ENCODE measurements at places on chromosomes 3 and 15.
A peak's percentile ranks its signal among the peaks of the same experiment; 100 is the strongest.

- no peak for DNase-seq
Measured at GRCh38 chr3:195153653-195154052, 117.3 kb downstream of the XXYLT1 start.

DNA sequence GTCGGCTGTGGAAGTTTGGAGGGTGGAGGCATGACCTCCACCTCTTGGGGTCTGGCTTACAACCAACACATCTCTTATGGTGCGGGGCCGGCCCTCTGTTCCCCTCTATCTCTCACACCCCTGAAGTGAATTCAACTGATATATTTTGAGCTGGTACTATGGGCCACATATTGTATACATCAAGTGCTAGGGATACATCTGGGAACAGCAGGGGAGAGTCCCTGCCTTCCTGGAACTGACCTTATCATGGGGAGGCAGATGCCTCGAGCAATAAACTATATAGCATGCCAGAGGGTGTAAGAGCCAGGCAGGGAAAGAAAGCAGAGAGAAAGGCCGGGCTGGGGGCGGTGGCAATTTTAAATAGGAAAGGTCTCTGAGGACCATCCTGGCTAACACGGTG lies 60.4 kb upstream of the TRPM1 start:
- DNase-seq: no peak

GRCh38 chr3:194800002-194800401 lies 114.3 kb downstream of the FAM43A start:
- no peak for DNase-seq

DNA sequence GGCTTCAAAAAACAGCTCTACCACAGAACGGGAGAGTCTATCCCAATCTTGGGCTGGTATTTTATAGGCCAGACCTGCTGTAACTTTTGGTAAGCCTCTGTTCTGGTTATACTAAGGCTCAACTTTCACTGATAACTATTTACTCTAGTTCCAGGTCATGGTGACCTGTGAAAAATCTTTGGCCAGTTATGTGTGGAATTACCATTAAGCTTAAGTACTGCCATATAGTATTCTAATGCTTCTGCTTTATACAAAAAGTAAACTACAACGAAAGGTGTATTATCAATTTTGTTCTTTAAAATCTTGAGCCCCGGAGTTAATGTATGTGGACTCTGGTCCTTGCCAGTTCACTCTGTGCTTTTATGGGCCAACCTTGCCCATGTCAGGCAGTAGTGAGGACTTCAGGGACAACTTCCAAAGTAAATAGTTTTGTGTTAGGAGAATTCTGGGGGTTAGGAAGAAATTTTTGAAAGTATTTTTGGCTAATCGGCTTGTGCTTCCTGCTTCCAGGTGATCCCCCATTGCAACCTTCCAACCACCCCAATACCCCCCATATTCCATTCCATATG lies 6.4 kb downstream of the SIAH2 start:
- no peak for DNase-seq

DNA sequence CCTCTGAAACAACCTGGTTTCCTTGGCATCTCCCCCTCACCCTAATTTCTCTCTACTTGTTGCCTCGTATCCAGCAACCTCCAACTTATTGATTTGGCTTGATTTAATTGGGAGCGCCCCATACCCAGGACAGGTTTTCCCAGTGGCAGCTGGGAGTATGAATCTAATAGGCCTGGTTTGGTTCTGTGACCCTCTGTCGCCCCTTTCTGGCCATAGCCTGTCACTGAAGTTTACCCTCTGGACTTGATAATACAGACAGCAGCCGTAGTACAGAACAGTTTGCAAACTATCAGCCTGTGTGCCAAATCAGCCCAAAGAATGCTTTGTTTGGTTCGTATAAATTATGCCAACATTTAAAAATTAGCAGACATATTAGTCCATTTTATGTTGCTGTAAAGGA lies 525.1 kb upstream of the GOLIM4 start:
- DNase-seq: peak; percentile 4

DNA sequence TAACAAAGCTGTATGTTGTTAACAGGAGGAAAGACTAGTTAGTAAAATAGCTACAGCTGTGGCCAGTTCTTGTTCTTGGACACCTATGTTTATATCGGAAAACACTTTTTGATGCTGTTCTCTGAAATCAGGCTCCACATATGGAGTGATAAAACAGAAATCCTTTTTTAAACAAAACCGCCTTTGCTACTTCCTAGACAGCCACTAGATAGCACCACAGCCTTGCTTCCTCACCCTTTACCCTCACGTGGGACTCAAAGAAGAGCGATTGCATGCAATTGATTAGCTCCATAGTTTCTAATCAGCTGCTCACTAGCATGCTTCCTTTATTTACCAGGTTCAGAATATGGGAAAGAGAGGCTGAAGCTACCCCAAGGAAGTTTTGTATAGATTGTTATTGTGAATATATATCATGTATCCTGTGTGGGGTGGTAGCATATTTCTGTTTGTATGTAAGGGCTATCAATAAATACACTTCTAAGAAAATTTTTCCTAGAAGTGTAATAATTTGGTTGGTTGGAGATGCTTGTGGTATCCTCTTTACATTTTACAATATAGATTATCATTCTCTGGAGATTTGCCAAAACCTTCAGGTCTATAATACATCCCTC lies 4.3 kb upstream of the MTFMT start:
- no peak for DNase-seq

DNA sequence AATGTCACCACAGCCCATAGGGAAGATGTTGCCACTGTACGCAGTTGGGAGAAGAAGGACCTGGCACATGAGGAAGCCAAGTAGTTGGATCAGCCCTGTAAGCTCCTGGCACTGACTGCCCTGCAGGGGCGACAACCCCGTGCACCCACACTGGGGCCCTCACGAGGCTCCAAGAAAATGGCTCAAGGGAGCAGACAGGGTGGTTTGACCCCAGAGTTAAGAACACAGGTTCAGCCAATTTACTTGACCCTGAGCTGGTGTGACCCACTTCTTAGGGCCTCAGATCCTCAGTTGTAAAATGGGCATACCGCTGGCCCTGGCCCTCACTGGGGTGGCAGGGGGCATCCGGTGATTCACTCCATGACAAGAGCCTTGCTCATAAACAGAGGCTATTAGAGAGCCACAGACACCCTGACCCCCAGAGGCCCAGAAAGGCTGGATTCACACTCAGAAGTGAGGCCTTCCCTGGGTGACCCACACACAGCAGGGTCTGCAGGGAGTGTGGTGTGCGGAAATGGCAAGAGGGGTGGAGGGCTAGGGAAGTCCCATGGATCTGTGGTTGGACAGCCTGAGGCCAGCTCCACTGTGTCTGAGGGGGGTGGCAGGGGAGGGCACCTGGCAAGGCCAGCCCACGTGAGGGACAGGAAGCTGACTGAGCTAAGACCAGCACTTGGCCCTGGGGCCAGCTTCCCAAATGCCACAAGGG lies 1.7 kb upstream of the HHATL start:
- DNase-seq: no peak

DNA sequence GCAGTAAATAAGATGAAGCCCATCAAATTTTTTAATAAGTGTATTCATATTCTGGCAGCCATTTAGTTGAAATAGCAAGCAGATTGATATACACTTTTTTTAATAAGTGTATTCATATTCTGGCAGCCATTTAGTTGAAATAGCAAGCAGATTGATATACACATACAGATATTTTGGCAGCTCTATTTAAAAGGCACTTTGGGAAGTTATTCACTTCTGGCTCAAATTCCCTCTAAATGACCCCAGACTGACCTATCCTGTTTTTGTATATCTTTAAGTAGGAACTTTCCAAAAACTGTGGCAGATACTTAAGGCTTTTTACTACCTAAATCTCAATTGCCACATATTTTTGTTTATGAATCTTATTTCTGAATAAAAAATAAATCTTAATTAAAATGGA lies 122.3 kb downstream of the PLD1 start:
- no peak for DNase-seq

DNA sequence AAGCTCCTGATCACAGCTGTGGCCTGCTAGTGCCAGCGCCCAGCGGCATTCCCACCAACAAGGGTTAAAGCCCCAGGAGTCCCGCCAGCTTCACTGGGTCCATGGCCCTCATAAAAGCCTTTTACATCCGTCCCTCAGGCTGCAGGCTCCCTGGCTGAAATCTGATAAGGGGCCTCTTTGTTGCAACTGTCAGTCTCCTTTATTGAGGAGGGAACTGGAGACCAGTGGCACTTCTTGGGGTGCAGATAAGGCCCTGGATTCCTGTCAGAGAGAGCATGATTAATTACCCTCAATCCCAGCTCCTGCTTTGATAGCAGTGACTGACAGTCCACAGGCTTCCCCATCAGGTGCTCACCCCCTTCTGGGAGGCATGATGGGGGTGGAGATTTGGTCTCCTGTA lies 30.9 kb upstream of the CLK3 start:
- no peak for DNase-seq

DNA sequence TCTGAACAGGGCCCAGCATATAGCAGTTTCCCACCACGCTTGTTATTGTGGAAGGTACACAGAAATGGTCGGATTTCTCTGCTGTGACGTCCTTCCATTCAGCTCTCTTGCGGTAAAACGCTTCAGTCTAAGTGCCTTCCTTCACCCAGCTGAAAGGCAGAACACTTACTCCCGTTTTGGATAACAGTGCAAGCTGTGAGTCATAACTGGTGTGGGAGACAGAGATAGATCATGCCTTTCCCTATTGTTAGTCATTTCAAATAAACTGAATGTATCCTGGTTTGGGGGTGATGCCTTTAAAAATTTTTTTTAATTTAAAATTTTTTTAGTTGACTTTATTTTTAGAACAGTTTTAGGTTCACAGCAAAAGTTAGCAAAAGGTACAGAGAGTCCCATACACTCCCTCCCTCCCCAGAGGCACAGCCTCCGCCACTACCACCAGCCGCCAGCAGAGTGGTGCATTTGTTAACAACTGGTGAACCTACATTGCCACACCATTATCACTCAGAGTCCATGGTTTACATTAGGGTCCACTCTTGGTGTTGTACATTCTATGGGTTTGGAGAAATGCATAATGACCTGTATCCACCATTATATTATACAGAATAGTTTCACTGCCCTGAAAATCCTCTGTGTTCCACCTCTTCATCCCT lies 94.9 kb upstream of the NSMCE3 start:
- no peak for DNase-seq

- no peak for DNase-seq
Measured at GRCh38 chr3:53748512-53749271, 97.5 kb downstream of the CHDH start.

DNA sequence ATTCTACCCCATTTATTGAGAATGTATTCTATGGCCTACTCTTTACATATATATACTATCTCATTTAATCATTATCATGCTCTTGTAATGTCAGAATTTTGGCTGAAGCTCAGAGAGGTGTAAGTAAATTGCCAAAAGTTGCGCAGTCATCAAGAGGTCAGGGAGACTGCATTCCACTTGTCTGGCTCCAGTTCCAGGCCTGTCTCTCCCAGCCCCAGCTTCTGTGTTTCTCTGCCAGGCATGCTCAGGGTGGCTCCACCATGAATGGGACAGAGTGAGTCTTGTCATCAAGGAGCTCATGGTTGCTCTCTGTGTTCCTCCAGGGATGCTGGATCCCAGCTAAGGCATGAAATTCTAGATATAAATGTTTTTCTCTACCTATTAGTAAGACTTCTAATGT lies 635.1 kb upstream of the MDFIC2 start:
- no peak for DNase-seq

DNA sequence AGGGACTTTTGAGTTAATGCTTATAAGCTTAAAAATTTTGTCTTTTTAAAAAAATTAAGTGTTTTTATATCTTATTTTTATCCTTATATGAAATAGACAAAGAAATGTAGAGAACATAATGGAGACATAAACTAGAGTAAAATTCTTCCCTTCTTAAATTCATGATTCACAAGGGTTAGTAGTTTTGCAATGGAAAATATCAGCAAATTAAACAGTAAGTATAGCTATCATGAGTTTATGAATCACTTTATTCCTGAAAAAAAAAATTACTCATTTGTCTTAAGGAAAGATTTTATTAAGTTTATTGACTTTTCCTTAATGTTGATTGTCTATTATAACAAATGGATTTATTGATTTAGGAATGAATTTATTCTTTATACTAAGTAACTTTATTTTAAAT lies 4.3 kb downstream of the ATP6V1A start:
- no peak for DNase-seq

DNA sequence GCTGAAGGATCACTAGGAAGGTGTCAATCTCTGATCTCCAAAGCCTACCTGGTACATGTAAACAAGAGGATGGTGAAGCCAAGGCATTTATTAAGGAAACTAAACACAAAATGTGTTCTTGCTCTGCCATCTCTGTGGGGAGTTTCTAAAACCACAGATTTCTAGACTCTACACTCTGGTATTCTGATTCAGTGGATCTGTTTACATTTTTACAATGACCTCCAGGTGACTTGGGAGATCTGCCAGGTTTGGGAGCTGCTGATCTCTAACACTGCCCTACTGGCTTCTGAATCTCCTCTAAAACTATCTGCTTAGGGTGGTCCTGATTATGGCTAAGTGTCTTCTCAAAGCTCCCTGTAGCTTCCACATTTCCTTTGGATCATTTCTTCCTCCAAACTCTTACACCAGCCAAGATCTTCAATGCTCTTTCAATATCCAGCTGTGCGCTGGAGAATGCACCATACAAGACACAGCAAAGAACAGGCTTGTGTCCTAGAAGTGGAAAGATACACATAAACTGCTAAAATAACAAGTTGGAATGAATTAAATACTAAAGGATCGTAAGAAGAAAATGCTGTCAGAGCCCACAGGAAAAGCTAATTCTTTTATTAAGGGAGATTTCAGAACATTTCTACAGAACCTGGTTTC lies 72.7 kb downstream of the GREM1 start:
- no peak for DNase-seq

GRCh38 chr15:41169781-41170180 lies 53.7 kb upstream of the INO80 start:
- DNase-seq: no peak

GRCh38 chr3:123258359-123258758 lies 56.6 kb downstream of the SEC22A start:
- DNase-seq: no peak
